ENCODE measurements at places on chromosomes 3 and 15. TPM values are rescaled to one million over a fixed set of nuclear protein-coding genes. Genes with fewer than 3 reads are reported as not detected.

HYKK gene
- total RNA-seq: 6.3 TPM

DNA sequence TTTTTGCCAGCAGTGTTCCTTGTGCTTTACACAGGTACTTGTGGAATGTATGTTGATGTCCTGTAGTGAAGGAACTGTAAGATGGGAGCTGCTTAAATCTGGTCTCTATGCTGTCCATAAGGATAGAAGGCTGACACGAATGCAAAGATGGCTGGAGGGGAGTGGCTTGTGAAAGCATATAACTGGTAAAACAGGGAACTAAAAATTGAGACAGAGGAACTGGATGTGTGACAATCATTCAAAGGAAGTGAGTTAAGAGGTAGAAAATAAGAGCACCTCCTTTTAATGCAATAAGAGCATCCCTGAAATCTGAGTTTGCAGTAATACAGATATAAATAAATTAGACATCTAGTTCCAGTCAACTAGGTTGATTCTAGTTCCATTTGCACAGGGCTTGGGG is 35.2 kb downstream of the RNF13 start:
- DNase-seq: no peak

GCSAM gene
- total RNA-seq: not detected

GHSR gene
- not detected for total RNA-seq

GOLGA6A gene
- not detected for total RNA-seq

CD200 gene
- 1.3 TPM for total RNA-seq

POC1A gene
- 1.5 TPM for total RNA-seq

- no peak for DNase-seq
These were observed 60.9 kb upstream of the MEX3B start for GRCh38 chr15:82106679-82107078.

DNA sequence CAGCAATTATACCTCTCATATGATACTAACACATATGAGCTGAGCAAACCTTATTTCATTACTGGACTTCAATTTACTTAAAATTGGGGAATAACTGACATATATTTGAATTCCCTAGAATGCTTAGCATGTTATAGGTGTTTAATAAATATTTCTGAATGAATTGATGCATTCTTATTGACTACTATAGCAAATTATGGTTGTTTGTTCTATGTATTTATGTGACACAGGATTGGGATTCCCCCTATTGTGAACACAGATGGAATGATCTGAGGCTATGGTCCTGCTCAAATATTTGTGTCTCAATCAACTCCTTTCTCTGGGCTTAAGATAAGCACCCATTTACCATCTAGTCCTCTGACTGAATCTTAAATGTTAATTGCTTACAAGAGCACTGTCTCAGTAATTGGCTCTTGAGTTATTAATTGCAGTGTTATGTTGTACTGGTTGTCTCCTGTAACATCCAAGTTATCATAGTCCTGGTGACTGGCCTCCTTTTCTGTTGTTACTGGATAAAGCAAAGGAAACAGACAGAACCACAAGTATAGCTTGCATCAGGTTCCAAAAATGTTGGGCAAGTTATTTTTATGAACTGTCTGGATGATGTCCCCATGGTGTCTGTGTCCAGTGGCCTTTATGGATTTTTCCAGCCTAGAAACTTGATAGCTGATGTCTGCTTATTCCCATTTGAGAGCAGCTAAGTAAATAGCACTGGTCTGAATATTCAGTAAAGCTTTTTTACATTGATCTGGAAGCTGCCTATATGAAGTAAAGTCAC is 2.3 kb upstream of the UACA start:
- no peak for DNase-seq

FANCD2OS gene
- not detected for total RNA-seq

ESYT3 gene
- total RNA-seq: 1.2 TPM

DNA sequence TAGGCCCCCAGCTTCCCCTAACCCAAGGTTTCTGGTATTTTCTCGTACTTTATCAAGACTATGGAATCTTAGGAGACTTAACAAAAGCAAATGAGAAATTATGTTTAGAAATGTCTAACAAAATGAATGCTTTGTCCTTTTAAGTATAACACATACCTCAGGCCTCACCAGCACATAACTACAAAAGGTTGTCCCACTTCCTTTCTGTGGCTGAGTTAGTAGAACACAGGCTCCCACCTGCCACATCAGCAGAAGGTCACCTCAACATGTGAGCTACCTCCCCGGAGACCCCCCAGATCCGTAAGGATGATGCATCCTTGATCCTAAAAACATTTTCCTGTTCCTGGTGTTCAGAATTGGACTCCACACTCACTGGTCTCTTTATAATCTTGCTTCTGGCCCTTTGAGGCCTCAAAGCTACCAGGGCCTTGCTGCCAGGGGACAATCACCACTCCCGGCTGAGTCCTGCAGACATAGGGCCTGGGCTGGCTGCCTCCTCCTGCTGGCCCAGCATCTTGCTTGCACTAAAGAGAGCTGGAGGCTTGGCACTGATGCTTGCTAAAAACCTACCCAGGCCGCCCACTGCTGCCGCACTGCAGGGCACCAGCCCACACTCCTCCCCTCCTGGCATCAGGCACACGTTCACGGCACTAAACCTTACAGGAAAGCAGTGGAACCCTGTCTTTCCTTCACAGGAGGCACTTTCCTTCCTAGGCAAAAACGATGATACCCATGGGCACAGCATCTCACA is 2.9 kb downstream of the CCRL2 start:
- peak; percentile 61 for DNase-seq

GRCh38 chr15:38746211-38746610 is 181.6 kb upstream of the RASGRP1 start:
- DNase-seq: no peak

GOLGA8M gene
- 1.4 TPM for total RNA-seq

TEX55 gene
- not detected for total RNA-seq

DNA sequence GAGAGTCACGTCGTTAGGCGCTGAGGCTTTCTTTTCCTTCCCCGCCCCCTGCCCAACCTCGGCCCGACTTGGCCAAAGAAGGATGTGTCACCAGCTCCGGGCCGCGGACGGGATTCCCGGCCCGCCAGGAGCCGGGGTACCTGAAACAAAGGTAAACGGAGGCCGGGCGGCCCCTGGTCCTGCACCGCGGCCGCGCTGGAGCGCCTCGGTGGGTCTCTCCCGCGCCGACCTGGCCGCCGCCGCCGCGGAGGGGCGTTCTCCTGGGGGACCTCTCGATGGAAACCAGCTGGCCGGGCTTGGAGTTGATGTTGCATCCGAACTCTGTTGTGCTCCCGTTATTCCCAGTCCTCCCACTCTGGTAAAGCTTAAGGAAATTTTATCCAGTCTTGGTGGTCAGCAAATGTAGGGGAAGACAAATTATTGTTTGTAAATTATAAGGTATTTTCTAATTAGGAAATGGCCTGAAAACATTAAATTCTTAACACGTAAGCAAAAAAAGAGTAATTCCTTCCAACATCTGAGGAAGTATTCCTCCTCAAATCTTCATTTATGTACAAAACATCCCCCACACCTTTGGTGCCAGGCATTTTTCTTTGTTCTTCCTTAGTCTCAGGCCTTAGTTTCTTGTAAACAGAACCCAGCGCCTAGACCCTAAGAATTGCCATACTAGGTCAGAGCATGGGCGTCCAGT is 888 bp downstream of the PPP2R3A start:
- no peak for DNase-seq

GRCh38 chr15:98160236-98160635 is 199.7 kb downstream of the ARRDC4 start:
- DNase-seq: no peak

MAP6D1 gene
- 2.3 TPM for total RNA-seq

DNA sequence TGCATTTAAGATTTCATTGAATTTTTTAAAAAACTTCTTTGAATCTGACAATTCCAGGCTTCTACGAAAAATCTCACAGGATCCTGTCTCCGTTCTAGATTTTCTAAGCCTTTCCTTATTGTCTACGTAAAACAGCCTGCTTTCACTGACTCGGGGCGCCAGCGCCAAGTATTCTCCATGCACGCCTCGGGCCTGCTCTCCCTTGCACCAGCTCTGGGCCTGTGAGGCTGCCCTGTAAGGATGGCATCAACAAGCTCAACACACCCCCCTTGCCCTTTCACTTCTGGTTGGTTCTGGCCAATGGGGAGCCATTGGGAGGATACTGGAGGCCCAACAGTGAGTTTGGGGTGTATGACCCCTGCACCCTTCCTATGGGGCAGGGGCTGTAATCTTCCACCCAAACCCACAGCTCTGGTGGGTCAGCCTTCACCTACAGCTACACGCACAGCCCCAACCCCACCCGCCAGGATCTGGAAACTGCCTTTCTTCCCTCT is 47.8 kb downstream of the SLC41A3 start:
- no peak for DNase-seq

RBMS3 gene
- 20.7 TPM for total RNA-seq

DNA sequence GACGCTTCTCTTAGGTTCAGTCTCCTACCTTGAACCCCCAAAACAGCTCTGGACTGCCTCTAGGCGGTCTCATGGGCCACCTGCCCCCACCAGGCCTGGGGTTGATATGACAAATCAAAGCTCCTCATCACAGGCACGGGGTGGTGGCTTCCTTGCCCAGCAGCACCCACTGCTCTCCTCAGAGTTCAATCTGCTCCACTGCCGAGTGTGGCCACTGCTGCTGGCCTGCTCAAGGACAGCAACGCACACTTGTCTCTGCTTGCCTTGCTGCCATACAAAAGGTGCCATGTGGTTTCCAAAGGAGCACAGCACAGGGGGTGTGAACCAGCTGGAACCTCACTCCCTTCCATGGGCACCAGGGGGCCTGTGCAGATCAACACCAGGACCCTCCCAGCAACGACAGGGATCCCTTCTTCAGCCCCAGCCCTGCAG is 10.2 kb downstream of the KBTBD13 start:
- no peak for DNase-seq

SETMAR gene
- total RNA-seq: 14.6 TPM

DNA sequence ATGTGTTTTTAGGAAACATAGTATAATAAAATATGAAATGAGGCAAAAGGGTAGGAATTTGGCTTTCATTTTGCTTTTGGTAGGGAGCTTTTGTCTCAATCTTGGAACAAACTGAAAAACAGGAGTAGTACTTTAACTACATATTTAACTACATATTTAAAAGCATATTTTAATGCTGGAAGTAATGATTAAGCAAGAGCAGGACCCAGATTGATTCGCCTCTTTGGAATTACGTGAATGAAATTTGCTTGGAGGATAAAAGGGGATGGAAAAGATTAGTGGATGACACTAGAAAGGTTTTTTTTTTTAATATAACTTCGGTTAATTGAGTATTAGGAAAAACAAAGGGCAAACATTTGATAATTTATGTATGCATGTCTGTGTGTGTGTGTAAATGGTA is 11.2 kb upstream of the TMEM212 start:
- no peak for DNase-seq

GRCh38 chr15:66424963-66425612 is 38.4 kb downstream of the MAP2K1 start:
- no peak for DNase-seq

GPR62 gene
- total RNA-seq: 0.15 TPM

DNA sequence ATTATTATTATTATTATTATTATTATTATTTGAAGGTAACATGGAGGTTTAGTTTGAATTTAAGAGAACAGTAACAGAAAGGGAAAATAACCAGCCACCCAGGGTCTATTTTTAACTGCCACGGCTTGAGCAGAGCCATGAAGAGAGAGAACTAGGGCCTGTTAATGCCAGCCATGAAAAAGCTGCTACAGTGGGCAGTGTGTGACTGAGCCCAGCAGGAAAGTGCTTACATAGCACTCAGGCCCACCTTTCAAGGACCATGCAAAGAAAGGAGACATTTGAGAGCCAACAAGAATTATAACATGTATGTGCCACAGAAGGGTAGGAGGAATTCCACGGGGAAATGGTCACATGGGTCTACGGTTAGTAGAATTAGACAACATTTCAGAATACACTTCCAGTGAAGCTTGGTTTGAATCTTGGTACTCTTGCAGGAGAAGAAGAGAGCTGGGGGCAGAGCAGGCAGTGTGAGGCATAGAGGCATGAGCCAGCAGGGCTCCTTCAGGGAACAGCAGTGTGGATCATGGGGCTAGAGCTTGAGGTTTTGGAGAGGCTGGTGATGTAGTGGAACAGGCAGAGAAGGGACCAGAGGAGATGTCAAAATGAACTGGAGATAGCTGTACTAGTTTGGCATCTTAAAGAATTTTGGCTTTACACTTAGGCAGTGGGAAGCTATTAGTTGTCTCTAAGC is 140.7 kb downstream of the CMSS1 start:
- DNase-seq: no peak

- no peak for DNase-seq
These were observed 82.7 kb downstream of the KCNMB2 start for GRCh38 chr3:178618896-178619295.

DNA sequence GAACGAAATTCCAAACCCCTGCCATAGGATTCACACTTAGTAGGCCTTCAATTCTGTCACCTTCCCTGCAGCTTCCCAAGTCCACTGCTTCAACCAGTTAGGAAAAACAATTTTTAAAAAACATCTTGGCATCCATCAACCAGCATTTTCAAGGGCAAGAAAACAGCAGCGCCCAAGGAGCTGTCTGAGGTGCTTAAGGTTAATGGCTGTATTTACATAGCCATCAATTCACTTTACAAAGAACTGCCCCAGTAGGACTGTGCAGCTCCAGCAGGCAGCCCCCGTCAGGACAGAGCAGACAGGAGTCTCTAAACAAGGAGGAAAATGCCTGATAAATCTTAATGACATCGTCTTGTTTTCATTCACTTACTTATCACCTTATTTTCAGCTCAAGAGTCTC is 13.3 kb downstream of the TAFA4 start:
- DNase-seq: no peak

CATSPER2 gene
- total RNA-seq: 0.82 TPM

DNA sequence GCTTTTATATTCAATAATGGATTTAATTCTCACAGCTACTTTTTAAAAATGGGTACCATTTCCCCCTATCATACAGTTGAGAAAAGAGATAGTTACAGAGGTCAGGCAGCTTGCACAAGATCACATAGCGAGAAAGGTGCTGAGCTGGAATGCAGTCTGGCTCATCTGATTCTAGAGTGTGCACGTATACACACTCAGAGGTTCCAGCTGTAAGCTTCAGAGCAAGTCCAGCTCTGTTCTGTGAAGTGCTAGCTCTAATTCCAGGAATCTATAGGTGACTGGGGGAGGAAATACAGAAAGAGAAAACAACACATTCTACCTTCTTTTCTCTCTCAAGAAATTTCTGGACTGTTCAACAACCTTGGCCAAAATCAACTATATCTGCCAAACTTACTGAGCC is 318.7 kb downstream of the FOXP1 start:
- DNase-seq: no peak

- DNase-seq: no peak
These were observed 434.5 kb upstream of the RGMA start for GRCh38 chr15:93523481-93523880.

DNA sequence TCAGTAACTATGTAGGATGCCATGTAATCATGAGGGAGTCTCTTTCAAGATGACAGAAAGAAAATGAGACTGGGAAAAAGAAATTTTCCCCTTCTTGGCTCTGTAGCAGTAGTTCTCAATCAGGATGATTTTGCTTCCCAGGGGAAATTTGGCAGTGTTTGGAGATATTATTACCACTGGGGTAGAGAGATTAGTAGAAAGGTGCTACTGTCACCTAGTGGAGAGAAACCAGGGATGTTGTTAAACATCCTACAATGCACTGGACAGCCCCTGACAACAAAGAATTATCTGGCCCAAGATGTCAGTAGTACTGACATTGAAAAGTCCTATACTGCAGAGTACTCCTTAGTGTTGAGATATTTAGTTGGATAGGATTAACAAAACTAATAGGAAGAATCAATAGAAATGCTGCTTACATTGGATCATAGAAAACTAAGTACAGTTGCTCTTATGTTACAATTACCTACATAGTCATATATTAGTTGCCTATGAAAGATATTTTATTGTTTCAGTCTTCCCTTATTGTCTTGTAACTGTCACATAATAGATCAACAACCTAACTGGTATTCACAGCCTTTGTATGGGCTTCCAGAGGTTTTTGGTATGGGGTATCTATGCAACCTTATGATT is 433.3 kb downstream of the RAP2B start:
- no peak for DNase-seq

GRCh38 chr15:68560501-68561113 is 18.2 kb upstream of the CORO2B start:
- no peak for DNase-seq

Measured in left ventricle myocardium superior (tissue), 1 donor.